ENCODE measurements at places on chromosomes 3 and 15. TPM values are rescaled to one million over a fixed set of nuclear protein-coding genes. Genes with fewer than 3 reads are reported as not detected.

- DNase-seq = peak; percentile 38
Measured at GRCh38 chr3:10248984-10249748, 907 bp downstream of the TATDN2 start.

TRIM42 gene
- total RNA-seq = not detected

CP gene
- total RNA-seq = not detected

GRCh38 chr3:157107644-157108133, 52.3 kb downstream of the CCNL1 start:
- DNase-seq = no peak

CYP11A1 gene
- total RNA-seq = not detected

DNA sequence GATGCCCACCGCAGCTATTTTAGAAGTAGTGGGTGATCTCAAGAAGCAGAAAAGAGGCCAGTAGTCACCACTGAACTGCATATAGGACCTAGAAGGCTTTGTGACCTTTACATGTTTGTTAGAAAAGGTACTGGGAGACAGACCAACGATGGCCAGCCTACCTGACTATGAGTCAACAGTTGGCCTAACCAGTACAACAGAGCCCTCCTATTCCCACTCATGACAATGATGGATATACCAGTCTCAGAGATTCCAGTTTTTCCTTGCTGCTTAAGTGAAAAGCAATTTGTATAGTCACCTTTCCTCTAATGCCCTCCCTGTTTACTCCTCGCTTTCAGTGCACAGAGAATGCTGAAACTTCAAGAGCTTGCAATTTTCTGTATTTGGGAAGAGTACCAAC, 86.6 kb upstream of the PPIB start:
- DNase-seq = no peak

PLA2G4E gene
- not detected for total RNA-seq

GRCh38 chr3:113277941-113278598, 66.7 kb downstream of the BOC start:
- DNase-seq = no peak

GRCh38 chr3:54137311-54137710, 15.0 kb downstream of the CACNA2D3 start:
- DNase-seq = no peak

- DNase-seq = no peak
Measured at GRCh38 chr15:92619145-92620101, 36.2 kb downstream of the FAM174B start.

INKA1 gene
- total RNA-seq = 14.3 TPM

GRAMD1C gene
- 5.3 TPM for total RNA-seq

GRCh38 chr15:85745525-85746150, 49.1 kb downstream of the KLHL25 start:
- DNase-seq = no peak

- no peak for DNase-seq
Measured at GRCh38 chr3:187255314-187255713, 36.2 kb downstream of the MASP1 start.

DNA sequence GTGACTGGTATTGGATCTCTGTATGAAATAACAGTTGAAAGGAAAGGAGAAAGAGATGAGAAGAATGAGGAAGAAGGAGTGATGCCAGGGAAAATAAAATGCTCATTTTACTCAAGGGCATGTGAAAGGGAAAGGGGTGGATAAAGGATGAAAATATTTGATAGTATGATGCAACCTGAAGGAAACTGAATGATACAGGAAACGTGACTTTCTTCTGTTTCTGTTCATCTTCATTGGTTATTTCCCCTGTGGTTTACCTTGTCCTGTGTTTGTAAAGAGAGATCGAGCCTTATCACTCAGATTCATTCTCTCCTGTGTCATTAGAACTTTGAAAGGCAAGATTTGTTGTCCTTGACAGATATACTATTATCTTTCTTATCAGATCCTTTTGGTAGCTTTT, 243.6 kb upstream of the SLITRK3 start:
- DNase-seq = no peak

ARHGAP11A gene
- total RNA-seq = 11.8 TPM

Measured in frontal cortex (tissue), 4 donors.